ENCODE measurements at places on chromosomes 13 and 19.

DNA sequence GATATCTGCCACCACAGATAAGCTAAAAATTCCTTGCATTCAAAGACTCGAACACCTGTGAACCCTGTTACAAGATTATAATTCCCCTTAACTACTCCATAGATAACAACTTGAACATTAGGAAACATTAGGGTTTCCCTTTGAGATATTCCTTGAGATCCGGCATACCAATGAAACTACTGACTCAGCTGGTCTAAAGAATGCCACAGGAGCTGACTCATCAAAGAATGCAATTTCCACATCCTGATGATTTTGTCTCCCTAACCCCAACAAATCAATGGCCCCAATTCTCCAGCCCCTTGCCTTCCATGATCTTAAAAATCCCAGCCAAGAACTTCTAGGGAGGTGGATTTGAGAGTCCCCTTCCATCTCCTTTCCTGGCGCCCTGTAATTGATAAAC, 35.6 kb upstream of the ZNF599 start:
- no peak for DNase-seq

- DNase-seq = no peak
Measured at GRCh38 chr19:16581145-16581970, 9.1 kb upstream of the SLC35E1 start.

DNA sequence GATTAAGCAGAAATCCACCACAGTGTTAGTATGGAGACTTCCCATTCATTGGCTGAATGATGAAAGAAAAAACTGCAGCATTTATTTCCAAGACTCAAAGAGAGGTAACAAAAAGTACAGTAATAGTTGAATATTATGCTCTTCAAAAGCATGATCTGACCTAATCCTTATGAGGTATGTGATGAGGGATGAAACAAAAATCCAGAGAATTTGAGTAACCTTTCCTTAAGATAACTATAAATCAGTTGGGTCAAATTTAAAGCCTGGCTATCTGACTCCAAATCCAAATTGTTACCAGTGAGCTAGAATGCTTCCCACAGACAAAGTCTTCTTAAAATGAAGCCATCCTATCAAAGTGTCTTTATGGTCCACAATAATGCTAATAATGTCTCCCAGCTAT, 38.1 kb downstream of the NUFIP1 start:
- DNase-seq = no peak

DNA sequence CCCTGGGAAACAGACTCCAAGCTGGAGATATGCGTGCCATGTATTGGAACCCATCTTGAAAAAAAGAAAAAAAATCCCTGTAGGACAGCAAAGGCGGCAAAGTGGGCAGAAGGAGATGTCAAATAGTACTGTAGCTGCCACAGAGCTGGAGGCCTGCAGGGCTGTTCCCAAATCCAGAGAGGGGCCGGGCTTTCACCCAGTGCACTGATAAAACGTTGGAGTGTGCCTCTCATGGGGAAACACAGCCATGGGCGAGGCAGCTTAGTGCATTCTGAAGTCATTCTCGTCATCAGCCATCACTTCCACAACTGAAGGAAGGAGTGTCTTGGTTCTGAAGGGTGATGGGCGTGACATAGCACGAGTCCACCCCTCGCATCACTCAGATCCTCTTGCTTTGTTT, 4.8 kb downstream of the SGCG start:
- no peak for DNase-seq

DNA sequence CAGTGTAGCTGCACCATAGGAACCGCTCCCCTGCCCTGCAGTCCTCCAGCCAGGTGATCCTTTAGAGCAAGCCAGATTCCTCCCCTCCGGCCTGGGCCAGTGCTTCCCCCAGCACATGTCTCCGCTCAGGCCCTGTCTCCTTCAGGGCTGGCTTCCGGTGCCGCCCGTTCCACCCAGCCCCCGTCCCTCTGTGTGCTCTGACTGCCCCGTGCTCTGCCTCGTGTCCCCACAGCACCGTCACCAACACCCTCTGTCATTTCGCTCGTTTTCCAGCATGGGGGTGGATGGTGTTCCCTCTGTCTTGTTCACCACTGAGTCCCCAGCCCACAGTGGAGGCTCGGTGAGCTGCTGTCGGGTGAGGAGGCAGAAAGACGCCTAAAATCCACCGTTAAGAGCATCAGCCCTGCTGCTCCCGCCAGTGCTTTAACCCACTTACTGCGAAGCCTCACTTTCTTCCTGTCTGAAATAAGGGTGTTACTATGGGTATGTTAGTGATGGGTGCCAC, 54.5 kb downstream of the TSSK6 start:
- peak; percentile 34 for DNase-seq

DNA sequence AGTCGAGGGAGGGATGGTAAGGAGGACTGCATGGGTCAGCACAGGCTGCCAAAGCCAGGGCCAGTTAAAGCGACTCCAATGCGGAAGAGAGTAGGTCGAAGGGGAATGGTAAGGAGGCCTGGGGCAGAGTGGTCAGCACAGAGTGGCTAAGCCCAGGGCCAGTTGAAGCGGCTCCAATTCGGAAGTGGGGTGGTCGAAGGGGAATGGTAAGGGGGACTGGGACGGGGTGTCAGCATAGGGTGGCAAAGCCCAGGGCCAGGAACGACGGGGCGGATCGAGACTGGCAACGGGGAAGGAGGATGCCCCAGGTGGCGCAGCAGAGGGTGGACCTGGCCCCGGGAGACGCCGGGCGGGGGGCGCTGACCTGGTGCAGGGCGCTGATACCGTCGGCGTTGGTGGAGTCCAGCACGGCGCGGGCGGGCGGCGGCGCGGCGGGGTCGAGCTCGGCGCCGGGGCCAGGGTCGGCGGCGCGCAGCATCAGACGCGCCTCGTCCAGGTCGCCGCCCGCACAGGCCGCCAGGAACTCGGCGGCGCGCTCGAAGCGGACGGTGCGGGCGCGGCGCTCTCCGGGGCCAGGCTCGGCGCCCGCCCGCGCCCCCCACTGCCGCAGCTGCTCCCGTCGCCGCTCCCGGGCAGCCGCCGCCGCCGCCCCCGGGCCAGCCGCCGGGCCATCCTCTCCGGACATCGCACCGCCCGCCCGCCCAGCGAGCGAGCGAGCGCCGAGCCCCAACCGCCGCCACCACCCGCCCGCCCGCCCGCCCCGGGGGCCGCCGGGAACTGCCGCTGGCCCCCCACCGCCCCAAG, at the start of gene PPP1R12C:
PPP1R12C (minus strand) TSS at position 779 of the 804 bp plus-strand sequence; CDS start at position 685, 94 bp downstream.
- DNase-seq = no peak

GRCh38 chr19:2129892-2130770, 21.2 kb downstream of the AP3D1 start:
- no peak for DNase-seq

- DNase-seq = no peak
Measured at GRCh38 chr13:69155136-69155535, 952.5 kb upstream of the ATXN8OS start.

DNA sequence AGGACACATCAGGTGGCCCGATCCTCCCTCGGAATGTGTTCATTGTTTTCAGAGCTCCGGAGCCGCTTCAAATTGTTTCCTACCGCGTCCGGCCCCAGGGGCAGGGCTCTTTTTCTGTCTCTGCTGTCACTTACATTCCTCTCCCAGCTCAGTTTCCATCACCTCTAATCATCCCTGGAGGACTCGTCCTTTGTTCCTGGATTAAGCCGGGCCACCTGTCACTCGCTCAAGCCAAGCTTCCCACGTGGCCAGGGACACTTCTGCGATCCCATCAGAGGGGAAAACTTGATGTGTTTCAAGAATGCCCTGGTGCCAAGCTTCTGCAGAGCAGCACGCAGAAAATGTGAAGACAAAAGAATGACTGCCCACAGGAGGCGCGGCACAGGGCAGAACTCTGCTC, 13.5 kb downstream of the IL17D start:
- DNase-seq = no peak

DNA sequence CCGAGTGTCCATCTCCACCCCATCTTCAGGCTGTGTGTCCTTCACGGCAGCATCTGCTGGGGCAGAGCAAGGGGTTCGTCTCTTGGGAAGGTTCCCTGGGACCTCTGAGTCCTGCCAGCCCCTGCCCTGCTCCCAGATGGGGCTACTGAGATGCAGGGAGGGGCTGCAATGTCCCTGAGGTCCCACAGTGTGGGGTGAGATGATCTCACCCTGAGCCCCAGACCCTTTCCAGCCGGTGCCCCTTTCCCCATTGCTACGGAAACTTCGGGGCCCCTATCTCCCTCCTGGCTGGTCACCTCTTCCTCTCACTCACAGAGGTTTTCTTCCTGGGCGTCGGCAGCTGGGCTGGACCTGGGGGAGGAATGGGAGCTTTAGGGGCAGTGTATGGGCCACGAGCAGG, 5.0 kb downstream of the LILRB2 start:
- no peak for DNase-seq

DNA sequence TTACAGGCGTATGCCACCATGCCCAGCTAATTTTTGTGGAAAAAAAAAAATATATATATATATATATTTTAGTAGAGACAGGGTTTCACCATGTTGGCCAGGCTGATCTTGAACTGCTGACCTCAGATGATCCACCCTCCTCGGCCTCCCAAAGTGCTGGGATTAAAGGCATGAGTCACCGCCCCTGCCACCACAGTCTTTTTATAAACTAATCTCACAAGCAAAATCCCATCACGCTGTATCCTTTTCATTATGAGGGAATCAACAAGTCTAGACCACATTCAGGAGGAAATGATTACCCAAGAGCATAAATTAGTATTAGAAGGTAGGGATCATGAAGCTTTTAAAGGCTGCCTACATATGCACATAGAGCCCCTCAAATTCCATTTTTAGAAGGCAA, 210.6 kb upstream of the NBEA start:
- no peak for DNase-seq

- DNase-seq = no peak
Measured at GRCh38 chr13:109394311-109394988, 391.9 kb downstream of the IRS2 start.

- no peak for DNase-seq
Measured at GRCh38 chr13:108407495-108407894, 138.0 kb downstream of the TNFSF13B start.

GRCh38 chr13:48232420-48233045, 473 bp upstream of the ITM2B start:
- DNase-seq = no peak

- DNase-seq = no peak
Measured at GRCh38 chr13:101111894-101112293, 304.4 kb downstream of the NALCN start.

DNA sequence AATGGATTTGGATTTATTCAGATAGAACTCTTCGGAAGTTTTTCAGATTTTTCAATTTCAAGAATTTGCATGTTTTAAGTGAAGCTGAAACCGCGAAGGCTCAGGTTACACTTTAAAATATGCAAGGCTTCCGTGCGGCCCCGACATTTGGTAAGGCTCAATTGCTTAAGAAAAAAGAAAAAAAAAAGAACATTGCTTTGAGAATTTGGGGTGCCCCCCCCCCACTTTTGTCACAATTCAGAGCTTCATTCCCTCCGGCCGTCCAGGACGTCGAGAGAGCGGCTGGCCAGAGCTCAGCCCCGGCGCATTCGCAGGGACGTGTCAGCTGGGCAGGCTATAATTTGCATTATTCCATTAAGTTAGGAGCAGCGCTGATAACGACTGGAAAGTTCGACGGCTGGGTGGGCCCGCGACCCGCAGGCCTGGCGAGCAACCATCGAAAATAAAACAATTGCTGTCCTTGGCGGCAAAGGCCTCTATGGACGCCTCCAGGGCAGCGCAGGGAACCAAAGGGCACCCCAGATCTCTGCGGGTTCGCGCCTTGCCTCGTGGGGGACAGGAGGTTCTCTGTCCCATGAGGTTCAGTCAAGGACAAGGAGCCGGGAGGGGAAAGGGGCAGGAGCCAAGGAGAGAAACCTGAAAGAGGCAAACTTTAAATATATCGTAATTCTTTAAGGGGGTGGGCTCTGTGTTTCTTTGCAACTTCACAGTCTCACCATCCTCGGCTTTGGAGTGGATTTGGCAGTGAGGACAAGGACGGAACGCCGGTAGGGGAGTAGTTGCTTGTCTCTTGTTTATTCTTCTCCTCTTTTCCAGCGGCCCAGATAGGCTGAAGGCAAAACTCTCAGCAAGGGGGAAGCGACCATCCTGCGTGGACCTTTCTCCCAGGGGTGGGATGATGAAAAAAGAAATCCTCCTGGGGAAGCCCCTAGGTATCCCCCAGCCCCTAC, 7.0 kb downstream of the SOX21 start:
- DNase-seq = no peak
